ENCODE measurements at places on chromosomes 3 and 15.

- DNase-seq = no peak
These were observed 154.3 kb downstream of the GOLIM4 start for GRCh38 chr3:167941234-167941995.

DNA sequence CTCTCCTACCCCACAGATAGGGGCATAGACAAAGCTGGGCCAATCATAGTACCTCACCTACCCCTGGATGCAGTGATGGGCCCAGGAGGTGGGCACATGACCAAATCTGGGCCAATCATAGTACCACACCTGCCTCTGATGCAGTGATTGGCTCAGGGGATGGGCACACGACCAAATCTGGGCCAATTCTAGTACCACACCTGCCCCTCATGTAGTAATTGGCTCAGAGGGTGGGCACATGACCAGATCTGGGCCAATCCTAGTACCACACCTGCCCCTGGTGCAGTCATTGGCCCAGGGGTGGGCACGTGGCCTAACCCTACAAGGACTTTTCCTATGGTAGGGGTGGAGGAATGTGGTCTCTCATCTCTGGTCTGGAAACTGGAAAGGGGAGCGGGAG, 56.9 kb upstream of the MEF2A start:
- DNase-seq = no peak

DNA sequence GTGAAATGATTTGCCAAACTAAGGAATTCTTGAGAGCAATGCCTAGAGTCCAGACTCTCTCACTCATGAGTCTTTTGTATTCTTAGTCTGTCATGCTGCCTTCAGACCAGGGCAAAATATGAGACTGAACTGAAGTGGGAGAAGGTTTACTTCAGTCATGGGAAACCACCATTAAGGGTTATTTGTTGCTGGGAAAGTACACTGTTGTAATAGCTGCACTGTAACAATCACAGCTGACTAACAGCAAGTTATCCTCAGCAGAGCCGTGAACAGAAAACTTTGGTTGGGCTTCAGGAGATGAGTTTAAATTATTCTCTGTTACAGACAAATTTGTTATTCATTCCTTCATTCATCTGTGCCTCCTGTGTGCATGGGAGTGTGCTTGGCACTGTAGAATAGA, 258.5 kb downstream of the ROBO2 start:
- no peak for DNase-seq

GRCh38 chr3:4425707-4426106, 41.4 kb downstream of the SUMF1 start:
- no peak for DNase-seq

GRCh38 chr15:35466476-35466875, 79.5 kb downstream of the DPH6 start:
- DNase-seq = no peak

- no peak for DNase-seq
These were observed 86.9 kb upstream of the TCF12 start for GRCh38 chr15:56831467-56832005.

- no peak for DNase-seq
These were observed 1.9 kb downstream of the CACNA1D start for GRCh38 chr3:53496392-53496670.

DNA sequence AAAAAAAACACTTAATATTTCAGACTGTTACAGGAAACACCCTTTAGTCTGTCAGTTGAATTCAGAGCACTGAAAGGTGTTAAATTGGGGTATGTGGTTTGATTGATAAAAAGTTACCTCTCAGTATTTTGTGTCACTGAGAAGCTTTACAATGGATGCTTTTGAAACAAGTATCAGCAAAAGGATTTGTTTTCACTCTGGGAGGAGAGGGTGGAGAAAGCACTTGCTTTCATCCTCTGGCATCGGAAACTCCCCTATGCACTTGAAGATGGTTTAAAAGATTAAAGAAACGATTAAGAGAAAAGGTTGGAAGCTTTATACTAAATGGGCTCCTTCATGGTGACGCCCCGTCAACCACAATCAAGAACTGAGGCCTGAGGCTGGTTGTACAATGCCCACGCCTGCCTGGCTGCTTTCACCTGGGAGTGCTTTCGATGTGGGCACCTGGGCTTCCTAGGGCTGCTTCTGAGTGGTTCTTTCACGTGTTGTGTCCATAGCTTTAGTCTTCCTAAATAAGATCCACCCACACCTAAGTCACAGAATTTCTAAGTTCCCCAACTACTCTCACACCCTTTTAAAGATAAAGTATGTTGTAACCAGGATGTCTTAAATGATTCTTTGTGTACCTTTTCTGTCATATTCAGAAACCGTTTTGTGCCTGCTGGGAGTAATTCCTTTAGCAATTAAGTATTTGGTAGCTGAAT, 17.9 kb downstream of the TMEM43 start:
- DNase-seq = no peak

DNA sequence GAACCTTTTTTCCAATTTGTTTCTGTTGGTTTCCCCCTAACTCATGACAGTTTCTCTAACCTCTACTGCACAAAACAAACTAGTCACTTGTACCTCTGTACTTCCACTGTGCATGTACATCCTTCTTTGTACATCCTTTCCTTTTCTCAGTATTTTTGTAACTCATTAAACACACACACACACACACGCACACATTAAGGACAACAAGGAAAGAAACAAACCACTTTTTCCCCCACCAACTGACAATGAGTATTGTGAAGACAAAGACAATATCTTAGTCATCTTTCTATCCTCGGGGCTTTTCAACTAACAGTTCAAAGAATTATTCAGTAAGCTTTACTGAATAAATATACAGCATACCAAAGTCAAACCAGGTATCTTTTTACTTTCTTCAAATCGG, 170.5 kb downstream of the VPS13C start:
- DNase-seq = no peak

DNA sequence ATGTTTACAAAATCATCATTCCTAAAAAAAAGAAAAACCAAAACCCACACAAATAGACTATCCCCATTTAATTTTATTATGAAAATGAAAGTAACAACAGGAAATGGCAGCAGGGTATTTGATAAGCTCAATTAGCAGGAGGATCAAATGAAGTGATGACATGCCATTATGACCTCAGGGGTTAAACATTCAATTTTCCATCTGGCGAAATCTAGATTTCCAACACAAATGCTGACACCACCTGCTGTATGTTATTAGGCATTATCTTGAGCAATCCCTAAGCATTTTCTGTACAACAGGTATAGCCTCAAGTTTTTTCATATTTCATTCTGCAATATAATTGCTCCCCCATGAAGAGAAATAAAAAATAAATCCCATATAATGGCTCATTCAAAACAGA, 57.1 kb downstream of the SHQ1 start:
- DNase-seq = no peak

DNA sequence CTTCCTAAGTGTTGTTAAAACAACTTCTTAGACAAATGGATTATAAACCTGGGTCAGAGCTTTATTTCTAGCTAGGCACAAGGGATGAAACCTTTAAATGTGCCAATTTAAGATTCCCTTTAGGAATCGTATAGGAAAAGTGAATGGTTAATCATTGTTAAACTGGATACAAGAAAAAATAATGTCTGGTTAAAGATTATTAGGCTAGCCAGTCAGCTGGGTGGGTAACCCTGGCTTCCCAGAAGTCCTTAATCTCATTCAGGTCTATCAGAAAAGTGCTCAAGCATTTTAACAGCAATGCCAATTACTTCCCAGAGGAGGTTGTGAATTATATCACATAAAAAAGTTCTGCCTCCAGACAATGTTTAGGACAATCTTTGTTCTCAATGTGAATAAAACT, 37.6 kb downstream of the NANOGP8 start:
- DNase-seq = no peak

DNA sequence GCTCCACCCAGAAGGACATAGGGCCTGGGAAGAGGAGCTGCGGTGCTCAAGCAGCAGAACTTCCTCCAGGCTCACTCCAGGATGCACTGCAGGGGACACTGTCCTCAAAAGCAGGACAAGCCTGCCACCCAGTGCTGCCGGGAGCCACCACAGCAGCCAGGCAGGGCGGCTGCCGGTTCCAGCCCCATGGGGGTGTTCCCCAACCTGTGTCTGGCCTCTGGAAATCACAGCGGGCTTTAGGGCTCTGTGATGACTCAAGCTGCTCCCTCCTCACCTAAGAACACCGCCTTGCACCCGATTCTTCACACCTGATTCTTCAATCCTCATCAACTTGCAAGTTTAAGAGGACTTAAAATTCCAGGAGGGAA, 71.9 kb upstream of the SLC6A11 start:
- no peak for DNase-seq

- no peak for DNase-seq
These were observed 256.5 kb downstream of the CHL1 start for GRCh38 chr3:453106-453505.
